ENCODE measurements at places on chromosomes 12 and 14.
A peak's percentile ranks its signal among the peaks of the same experiment; 100 is the strongest.

- DNase-seq = no peak
These were observed 16.2 kb downstream of the ESRRB start for GRCh38 chr14:76391981-76392690.

GRCh38 chr12:116644806-116645205, 85.6 kb downstream of the MAP1LC3B2 start:
- DNase-seq = no peak

DNA sequence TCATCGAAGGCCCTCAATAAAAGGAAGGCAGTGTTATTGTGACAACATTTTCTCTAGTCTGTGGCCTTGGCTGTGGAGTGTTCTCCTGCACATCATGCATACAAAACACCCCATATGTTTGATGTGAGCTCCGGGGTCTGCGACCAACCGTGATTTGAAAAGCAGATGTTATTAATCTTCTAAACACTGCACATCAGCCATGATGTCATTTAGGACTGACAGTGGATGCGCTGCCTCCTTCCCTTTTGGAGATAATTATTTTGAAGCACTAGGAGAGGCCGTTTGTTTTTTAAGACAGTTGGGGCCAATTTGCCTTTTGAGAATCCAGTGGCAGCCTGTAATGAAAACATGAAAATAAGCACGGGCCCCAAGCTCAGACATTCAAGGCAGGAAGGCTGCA, 1041.6 kb downstream of the BCL11B start:
- no peak for DNase-seq

- no peak for DNase-seq
These were observed 134.8 kb downstream of the DUSP6 start for GRCh38 chr12:89217472-89217871.

DNA sequence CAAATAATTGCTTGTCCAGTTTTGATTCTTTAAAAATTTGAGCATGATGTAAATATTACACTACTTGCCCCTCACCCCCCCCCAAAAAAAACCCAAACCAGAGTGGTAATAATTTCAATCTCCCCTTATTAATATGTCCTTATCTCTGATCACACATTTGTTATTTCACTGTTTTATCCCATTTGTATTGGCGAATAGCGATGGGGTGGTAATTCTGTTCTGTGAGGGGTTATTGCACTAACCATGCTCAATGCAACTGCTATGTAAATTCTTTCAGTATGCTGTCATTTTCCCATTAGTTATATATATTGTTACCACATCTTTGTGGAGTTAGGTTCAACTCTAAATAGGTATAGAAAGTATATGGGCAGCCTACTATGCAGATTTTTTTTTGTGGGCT, 1.1 kb downstream of the RIMKLB start:
- DNase-seq = no peak

DNA sequence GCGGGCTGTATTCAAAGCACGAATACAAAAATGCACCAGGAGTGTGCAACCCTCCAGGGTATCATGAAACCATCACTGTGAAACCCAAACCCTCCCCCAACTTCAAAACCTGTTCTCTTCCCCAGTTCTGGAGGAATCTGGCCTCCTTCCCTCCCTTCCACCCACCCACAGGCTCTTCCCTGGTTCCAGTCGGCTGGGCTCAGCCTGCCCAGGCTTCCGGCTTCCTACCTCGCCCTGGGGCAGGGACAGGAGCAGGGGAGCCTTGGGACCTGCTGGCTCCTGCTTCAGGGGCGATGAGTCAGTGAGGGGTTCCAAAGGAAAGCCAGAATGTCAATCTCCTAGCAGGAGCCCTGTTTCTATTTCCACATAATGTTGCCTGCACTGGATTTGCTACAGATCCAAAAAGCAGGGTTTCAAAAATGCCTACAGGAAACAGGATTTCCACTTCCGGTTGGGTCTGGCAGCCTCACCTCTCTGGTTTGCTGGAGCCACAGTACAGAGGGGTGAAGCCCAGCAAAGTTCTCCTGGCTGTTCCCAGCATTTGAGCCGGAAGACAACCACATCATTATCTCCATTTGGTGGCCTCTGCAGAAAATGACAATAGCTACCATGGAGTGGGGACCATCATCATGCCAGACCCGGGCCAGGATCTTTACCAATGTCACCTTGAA, 278.3 kb downstream of the DPF3 start:
- DNase-seq = peak; percentile 14

- DNase-seq = no peak
These were observed 873.6 kb downstream of the C12orf50 start for GRCh38 chr12:87155621-87156020.

DNA sequence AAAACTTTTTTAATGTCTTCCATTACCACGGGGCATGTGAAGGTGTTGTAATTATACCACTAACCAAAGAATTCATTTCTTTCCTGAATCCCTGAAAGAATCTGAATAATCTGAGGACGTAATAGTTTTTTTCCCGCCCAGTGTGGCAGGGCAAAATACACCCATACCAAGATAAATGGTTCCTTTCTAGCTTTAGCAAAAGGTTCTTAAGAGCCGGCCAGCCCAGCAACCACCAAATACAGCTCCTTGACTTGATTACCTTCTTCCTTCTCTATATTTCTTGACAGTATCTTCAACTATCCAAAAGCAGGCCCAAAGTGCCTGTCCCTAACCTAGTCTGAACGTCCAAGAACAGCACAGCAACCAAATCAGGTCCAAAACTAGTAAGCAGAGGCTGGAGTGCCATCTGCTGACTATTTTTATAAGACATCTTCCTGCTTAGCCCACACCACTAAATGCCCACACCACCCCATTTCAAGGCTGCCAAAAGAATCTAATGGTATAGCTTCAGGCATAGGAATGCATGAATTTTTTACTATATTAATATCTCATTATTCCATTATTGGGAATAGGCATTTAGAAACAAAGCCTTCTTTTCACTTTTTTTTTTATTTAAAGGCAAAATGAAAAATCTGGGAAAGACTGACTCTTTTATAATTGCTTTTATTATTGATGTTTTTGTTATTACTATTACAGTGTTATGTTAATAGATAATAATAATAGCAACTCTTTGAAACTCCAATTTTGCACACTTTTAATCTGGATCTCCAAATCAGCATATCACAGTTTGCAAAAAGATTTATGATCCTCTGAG, 524.4 kb downstream of the MED13L start:
- peak; percentile 52 for DNase-seq

DNA sequence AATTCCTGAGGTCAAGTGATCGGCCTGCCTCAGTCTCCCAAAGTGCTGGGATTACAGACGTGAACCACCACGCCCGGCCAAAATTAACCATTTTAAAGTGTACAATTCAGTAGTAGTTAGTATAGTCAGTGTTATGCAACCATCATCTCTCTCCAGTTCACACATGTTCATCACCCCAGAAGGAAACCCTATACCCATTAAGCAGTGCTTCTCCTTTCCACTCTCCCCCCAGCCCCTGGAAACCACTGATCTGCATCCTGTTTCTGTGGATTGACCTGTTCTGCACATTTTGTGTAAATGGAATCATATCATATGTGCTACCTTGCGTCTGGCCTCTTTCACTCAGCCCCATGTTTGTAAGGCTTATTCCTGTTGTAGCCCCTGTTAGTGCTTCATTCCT, 52.2 kb downstream of the PHETA1 start:
- no peak for DNase-seq

DNA sequence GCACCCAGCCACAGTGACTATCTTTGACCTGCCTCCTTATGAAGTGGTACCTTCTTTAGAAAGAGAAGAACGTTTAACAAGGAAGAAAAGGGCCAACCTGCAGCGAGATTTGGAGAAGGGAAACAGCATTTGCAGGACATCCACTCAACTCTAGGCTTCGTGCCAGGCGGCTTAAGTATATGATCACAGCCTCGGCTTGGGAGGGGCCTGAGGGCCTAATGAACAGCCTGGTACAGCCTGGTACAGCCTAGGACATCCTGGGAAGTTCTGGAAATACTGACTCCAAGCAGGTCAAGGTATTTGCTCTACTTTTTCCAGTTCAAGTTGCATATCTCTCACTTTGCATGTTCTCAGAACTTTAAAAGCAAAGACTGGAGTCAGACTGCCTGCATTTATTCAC, 16.1 kb downstream of the HCAR2 start:
- no peak for DNase-seq

DNA sequence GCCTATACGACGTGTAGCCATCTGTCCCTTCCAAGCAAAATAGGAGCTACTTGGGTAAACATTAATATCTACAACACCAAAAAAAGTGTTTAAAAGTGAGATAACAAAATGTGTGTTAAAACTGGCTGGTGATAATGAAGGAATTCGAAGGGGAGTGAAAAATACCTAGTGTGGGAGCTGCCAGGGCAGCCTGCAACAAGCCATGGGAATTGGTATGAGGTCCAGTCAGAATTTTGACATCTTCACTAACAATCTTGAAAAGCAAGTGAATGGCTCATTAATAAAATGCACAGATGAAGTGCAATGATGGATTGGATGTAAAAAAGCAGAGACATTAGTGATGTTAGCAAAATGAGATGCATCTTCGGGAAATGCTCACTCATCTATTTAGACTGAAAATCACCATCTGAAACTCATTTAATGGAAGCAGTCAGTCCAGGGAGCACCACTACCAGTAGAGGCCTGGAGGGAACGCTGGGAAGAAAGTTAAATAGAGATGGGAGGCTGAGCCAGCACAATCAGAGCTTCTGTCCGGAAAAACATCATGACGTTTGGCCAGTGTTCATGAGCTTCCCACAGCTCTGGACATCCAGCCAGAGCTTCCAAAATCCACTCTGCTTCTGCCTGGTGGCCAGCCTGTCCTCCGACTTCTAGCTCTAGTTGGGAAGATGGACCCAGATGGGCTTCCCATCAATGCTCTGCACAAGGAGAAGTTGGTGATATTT, 405.0 kb upstream of the TMTC1 start:
- no peak for DNase-seq

GRCh38 chr12:102958073-102958829, 777 bp downstream of the ASCL1 start:
- DNase-seq = peak; percentile 47

DNA sequence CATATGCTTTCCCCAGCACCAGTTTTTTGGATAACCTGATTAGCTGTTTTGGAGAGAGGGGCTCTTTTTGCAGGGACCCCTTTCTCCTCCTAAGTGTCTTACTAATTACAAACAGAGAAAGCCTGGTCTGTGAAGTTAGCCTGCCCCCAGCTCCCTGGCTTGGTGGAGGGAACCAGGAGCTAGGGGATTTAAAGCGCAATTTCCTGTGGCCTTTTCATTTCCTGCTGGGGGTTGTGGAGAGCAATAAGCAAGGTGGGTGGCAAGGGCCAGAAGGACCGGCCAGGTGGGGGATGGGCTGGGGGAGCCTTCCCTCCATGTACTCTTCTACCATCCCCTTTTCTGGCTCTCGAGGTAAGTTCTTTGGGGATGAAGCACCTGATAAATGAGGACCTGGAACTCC, 4.1 kb upstream of the CISTR start:
- DNase-seq = no peak

DNA sequence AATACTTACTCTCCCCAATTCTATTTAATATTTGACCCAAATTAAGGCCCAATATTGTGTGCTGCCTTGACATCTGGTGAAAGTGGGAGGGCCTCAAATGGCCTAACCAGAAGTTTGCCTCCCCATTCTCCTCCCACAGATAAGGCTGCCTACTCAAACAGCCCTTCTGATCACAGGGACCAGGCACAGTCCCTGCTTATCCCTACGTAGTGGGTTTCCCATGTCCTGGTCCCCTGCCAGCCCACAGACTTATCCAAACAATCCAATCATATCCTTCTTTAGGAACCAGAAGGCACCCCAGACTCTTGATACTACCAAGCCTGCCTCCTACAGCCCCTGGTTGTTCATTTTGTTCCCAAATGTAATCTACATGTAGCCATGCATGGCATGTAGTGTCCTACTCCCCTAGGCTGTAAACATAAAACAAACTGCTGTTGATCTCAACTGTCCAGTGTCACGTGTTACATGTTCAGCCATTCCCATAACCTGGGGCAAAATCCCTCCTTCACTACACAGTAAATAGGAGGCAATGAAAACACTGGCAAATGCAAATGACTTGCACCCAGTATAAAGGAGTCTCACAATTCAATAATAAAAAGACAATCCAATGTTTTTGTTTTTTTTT, 49.3 kb downstream of the EEA1 start:
- DNase-seq = no peak

DNA sequence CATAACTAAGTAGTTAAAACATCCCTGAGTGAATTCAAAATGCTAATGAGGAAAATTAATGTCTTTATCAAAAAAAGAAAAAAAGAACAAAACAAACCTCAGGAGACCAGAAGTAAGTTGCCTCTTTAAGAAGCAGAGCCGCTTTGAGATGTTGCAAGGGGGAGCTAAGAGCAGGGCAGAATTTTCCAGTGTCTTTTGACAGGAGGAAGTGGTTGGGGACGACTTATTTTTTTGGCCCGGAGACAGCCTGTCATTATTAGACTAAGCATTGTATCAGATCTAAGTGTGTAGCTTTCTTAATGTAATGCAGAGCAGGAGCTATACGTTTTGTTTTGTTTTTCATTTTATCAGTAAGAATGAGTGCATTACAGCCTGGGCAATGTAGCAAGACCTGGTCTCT, 206.6 kb downstream of the CACNA1C start:
- DNase-seq = no peak

Measured in hippocampal formation (tissue), 2 donors.